ENCODE measurements at places on chromosomes 11 and 22.

DNA sequence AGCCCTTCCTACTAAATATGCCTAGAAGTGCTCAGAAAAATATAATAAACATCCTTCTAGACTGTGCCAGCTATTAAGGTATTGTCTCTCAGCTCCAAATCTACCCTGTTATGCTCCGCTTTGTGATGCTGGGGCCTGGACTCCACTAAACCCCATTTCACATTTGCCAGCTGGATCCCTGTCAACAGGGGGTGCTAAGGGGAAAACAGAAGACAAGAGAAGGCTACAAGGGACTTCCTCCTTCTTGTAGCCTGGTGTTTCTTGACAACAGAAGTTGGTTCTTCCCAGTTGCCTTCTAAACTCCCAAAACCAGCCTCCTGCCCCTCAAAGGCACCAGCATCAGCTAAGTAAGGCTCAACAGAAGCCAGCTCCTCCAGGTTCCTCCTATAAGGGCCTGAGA is 5.2 kb downstream of the NUMA1 start:
- DNase-seq, result no peak

GRCh38 chr11:106032861-106033260 is 10.8 kb upstream of the MSANTD4 start:
- no peak for DNase-seq

DNA sequence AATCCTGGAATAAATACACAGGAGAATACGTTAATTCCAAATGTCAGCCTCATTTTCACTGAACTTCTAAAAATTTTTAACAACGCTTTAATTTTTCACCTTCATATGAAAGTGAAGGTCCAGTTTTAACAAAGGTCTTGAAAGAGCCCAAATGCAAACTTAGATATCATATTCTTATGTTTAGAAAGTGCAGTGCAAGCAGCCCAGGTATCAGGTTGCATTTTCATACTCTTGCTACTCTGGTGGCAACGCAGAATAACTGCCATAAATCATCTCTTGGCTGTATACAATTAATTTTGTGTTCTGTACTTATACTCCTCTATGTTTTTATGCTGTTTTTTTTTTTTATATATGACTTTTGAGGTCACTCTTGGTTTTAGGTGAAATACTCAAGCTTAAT is 496.7 kb upstream of the ARHGAP42 start:
- no peak for DNase-seq

GRCh38 chr11:105821372-105821771 is 200.7 kb downstream of the MSANTD4 start:
- no peak for DNase-seq

- DNase-seq, result no peak
Measured at GRCh38 chr11:114890038-114890437, 211.7 kb downstream of the NXPE2 start.

DNA sequence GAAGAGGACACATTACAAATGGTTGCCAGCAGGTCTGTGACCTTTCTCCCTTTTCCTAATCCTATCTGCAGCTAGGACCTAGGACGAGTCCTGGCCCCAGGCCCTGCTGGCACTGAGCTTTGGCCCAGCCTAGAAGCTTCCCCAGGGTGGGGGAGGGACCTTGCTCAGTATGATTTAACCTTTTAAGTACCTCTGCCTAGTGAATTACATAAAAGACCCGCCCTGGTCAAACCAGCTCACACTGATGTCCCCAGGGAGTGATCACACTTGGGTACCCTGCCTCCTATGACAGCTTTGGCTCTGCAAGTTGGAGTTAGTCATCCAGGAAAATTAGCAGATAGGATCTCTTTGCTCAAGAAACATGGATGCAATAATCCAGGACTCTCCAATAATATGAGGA is 21.9 kb downstream of the ASCC2 start:
- DNase-seq, result no peak

GRCh38 chr22:19597399-19597735 is 73.2 kb upstream of the CLDN5 start:
- DNase-seq, result no peak

- DNase-seq, result no peak
Measured at GRCh38 chr22:27504360-27505253, 296.9 kb downstream of the MN1 start.

DNA sequence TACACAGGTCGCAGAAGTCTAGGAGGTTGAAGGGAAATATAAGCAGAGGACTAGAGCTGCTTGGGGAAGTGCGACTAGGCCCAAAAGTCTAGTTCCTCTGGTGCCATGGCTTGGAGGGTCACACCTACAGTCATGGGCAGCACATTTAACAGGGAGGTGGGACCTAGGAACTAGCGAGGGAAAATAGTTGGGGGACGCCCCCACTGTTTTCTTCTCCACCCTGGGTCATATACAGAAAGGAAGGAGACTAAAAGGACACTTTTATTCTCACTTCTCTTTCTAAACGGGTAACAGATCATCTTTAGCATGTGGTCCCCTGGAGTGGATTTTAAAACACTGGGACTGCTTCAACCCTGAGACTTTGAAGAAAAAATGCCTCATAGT is 16.6 kb downstream of the APIP start:
- no peak for DNase-seq

DNA sequence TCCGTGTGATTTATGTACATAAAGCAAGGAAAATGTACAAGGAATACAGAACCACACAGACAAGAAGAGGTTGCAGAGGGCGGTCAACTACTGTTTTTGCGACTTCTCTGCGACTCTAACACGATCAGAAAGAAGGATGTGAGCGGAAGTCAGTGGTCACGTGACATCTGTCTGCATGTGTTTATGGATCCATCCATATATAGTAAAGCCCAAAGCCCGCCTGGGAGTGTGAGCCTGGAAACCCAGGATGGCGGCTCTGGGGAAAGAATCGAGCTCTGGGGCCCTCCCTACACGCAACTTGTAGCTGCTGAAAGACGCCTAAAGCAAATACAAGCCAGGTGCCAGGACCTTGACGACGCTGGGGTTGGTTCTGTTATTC is 8.8 kb downstream of the OSBPL5 start:
- no peak for DNase-seq

DNA sequence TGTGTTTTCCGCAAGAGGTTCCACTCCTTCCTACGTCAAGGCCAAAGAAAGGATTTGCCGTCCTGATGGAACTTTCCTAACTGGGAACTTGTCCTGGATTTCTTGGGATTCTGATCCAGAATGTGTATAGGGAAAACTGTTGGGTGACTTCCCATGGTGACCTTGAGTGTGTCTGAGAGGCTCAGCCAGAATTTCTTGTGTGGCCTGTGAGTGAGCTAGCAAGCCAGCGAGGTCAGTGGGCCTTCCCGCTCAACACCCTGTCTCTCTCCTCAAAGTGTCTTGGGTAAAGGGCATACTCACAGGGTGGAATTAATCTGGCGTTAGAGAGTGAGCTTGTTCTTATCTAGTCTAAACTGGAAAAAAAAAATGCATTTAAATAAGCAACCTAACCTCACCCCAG is 20.4 kb downstream of the ZNRF3 start:
- no peak for DNase-seq
